ENCODE measurements at places on chromosomes 12 and 14.

GRCh38 chr12:68042212-68042699, 53.0 kb downstream of the IFNG-AS1 start:
- peak; percentile 11 for DNase-seq

- no peak for DNase-seq
Observed at GRCh38 chr12:115869604-115870003, 407.9 kb downstream of the MED13L start.

DNA sequence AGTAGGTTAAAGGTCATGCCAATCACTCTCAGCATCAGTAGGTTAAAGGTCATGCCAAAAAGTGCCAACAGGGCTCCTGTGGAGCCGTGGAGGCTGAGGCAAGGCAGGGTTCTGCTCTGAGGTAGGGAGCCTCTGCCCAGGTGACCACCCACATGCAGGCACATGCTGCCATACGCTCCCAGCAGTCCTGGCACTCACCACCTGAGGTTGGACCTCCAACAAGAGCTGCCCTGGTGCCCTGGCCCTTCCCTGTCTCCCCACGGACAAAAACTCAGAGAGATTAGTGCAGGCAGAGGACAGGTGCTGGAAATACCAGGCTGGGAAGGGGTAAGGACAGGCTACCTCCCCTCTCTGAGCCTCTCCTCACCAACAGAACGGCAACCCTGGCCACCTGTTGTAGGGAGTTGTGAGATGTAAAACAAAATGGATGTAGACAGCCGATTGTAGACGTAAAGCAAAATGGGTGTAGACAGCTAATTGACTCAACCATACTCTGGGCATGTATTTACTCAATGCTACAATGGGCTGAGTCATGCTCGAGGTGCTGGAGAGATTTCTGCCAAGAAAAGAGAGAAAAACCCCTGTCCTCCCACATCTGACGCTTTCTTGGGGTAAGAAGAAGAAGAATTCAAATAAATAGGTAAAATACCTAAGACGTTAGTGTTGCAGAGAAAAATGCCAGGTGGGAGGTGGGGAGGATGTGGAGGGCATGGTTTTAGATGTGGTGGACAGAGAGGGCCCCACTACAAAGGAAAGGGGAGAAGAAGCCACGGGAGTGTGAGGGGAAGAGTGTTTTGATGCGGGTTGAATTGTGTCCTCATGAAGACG, 32.4 kb downstream of the LTBP2 start:
- DNase-seq, result no peak

GRCh38 chr12:54988402-54989054, 4.0 kb upstream of the TESPA1 start:
- no peak for DNase-seq

DNA sequence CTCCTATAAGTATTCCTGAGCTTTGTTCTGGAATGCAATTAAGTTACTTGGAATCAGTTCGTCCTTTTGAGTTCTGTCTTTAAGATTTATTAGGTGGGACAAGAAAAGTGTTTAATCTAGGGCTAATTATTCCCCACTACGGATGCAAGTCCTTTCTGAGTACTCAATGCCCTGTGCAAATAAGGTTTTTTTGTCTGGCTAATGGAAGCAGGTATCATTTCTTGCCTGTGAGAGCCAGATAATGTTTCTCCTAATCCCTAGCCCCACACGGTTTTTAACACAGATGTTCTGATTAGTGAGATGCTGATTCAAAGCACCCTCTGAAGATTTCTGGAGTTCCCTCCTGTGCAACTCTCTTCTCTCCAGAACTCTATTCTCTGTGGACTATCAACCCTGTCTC, 296.6 kb upstream of the PRICKLE1 start:
- no peak for DNase-seq

DNA sequence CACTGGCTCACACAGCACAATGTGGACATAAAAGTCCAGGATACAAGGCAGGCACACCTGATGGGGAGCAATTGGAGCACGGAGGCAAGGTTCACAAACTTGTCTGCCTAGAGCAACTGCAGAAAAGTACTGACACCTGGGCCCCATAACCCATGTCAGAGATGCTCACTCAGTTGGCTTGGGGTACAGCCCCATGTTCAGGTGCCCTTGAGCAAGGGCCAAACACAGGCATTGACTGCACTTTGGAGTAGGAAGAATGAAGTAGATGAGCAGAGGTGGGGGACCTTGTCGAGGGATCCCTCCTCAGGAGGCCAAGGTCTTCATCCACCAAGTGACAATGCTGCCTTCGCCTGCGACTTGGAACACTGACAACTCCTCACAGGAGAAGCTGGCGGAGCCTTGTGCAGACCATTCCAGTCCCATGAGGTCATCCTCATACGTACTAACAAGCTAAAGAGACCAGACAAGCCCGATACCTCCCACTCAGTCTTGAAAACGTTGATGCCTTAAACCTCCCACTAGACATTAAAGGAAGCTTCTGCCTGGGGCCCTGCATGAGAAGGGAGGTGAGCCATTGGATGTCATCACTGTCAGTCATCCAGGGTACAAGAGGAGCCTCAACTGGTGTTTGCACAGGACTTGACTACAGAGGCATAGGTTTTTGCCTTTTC, 42.5 kb upstream of the C14orf180 start:
- no peak for DNase-seq

- DNase-seq, result no peak
Observed at GRCh38 chr12:56011509-56012090, 9.2 kb upstream of the IKZF4 start.

- DNase-seq, result no peak
Observed at GRCh38 chr12:132167611-132168310, 23.5 kb downstream of the NOC4L start.

DNA sequence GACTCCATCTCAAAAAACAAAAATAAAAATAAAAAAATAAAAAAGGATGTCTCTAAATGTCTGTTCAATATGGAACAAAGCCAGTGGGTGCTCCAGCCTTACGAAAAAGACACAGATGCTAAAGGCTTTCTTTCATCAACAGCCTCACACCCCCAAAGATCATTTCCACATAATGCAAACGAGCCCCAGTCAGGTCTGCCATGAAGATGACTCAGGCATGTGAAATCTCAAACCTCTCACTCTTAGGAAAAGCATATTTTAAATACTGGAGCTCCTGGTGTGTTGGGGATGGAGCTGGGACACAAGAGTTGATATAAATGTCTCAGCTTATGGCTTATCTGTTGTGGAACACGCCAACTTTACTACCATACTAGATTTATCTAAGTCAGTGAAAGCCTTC, 49.9 kb upstream of the PLXNC1 start:
- no peak for DNase-seq

- no peak for DNase-seq
Observed at GRCh38 chr12:114876968-114877680, 193.1 kb upstream of the TBX3 start.

DNA sequence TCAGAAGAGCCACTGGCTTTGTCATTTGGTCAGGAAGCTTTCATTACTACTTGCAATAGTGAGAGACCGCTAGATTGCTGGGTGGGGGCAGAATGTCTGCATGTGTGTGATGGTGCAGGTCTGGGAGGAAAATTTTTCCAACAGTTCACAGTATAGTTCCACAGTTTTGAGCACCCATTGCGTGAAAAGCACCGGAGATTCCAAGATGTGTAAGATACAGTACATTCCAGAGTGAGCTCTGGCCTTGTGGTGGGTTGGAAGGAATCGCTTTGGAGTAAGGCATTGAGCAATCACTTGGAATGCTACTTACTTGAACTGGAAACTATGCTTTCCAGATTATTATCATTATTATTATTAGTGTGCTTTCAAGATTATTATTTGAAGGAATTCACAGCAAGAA, 47.6 kb upstream of the FRMD6 start:
- no peak for DNase-seq

GRCh38 chr14:59254146-59254910, 65.9 kb downstream of the DAAM1 start:
- no peak for DNase-seq
